ENCODE measurements at places on chromosomes 3 and 15. TPM values are rescaled to one million over a fixed set of nuclear protein-coding genes. Genes with fewer than 3 reads are reported as not detected.

PLXNA1 gene
- 15.0 TPM for total RNA-seq

TTC21A gene
- total RNA-seq: 1.9 TPM

CD86 gene
- 25.3 TPM for total RNA-seq

ACP3 gene
- total RNA-seq: not detected

SLC51A gene
- not detected for total RNA-seq

LTF gene
- not detected for total RNA-seq

B3GNT5 gene
- 1.3 TPM for total RNA-seq

FETUB gene
- not detected for total RNA-seq

CRYGS gene
- total RNA-seq: 4.7 TPM

GOLGA6L7 gene
- total RNA-seq: not detected

KBTBD12 gene
- total RNA-seq: not detected

CPNE9 gene
- total RNA-seq: not detected

TMEM266 gene
- total RNA-seq: not detected

ISLR gene
- not detected for total RNA-seq

TTLL13 gene
- total RNA-seq: 1.1 TPM

NMNAT3 gene
- total RNA-seq: 0.80 TPM

SLC28A2 gene
- not detected for total RNA-seq

C3orf22 gene
- total RNA-seq: not detected

IGDCC3 gene
- total RNA-seq: not detected

CCR3 gene
- total RNA-seq: 1.4 TPM

BCL2A1 gene
- 12.0 TPM for total RNA-seq

TMEM87A gene
- 30.7 TPM for total RNA-seq

A4GNT gene
- not detected for total RNA-seq

C3orf70 gene
- 0.07 TPM for total RNA-seq

KCNH8 gene
- 0.05 TPM for total RNA-seq

SLC6A11 gene
- not detected for total RNA-seq

FBLN2 gene
- 0.35 TPM for total RNA-seq

CYP8B1 gene
- total RNA-seq: not detected

FANCD2OS gene
- total RNA-seq: not detected

ACKR4 gene
- not detected for total RNA-seq

DNAJC19 gene
- 44.5 TPM for total RNA-seq

PTPRG gene
- not detected for total RNA-seq

SOX14 gene
- not detected for total RNA-seq

TMC3 gene
- not detected for total RNA-seq

IQCF5 gene
- not detected for total RNA-seq

LRTM1 gene
- total RNA-seq: not detected

SFMBT1 gene
- total RNA-seq: 25.9 TPM

FMN1 gene
- not detected for total RNA-seq

TGM4 gene
- not detected for total RNA-seq

SMAD6 gene
- total RNA-seq: 0.14 TPM

GOLGA8T gene
- total RNA-seq: 0.47 TPM

CKMT1B gene
- not detected for total RNA-seq

CILP gene
- 0.05 TPM for total RNA-seq

VWA5B2 gene
- not detected for total RNA-seq

RASGRP1 gene
- 202 TPM for total RNA-seq

FAM3D gene
- not detected for total RNA-seq

GCHFR gene
- 29.1 TPM for total RNA-seq

Data from activated CD8-positive, alpha-beta memory T cell treated with anti-CD3 and anti-CD28 coated beads, Interleukin-2, amount 10 ng/mL, durations not matched to agents 7 days and 5 days (primary cell).